ENCODE measurements at places on chromosomes 12 and 14.
A peak's percentile ranks its signal among the peaks of the same experiment; 100 is the strongest.

DNA sequence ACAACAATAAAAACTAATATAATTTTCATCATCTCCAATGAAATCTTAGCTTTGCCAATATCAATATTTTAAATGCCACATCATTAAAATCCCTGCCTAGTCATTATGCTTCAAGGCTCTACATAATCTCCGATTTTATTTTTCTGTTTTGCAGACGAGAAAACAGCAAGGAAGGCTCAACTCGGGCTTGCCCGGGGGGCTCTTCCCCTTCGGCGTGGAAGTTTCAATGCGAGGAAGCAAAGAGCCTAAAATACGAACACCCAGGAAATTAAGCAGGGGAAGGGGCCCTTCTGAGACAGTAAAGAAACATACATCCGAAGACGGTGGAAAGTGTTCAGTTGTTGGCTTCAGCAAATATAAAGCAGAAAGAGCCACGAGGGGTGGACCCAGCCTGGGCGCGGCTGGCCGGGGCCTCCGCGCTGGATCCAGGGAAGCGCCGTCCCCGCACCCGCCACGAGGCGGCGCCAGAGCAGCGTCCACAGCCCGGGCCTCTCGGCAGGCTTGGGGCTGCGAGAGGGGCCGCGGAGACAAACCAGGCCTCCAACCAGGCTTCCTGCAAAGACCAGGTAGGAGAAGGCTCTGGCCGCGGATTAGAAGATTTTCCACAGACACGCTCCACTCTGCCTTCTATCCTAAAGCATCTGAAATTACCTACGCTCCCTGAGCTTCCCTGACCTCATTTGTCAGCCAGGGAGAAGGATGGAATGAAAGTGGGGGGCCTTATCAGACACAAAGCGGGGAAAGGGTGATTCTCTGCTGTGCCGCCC, 77.2 kb downstream of the SERPINA3 start:
- peak; percentile 45 for DNase-seq

GRCh38 chr12:50234347-50234746, 49.0 kb downstream of the LIMA1 start:
- DNase-seq = no peak

- DNase-seq = no peak
Observed at GRCh38 chr14:68817506-68818212, 24.8 kb upstream of the ZFP36L1 start.

DNA sequence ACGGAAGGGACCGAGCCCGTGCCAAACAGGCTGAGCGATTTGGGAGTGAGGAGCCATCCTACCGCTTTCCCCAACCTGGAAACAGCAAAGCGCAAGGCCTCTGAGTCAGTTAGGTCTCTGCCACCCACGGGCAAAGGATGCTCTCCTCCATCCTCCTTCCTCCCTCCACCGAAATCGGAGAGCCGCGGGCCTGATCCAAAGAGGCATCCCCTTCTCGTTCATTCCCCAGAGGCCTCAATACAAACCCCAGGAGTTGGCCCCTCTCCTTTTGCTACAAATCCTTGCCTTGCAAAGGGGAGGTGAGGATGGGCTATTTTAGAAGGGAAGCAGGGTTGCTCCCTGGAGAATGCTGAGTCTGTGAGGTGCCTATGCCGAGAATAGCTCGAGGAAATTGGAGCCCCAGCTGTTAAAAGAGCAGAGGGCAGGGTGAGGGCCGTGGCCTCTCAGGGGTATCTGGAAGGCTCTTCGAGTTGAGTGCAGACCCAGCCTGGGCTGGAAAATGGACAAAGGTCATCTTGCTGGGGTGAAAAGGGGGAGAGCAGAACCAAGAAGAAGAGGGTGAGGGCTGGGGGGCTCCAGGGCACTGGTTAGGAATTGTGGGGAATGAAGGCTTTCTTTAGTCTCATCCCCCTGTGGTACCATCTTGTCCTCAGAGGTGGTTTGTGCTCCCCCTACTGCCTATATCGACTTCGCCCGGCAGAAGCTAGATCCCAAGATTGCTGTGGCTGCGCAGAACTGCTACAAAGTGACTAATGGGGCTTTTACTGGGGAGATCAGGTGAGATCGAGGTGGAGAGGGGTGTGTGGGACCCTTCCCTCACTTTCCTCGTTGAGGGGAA, 1.1 kb downstream of the TPI1 start:
- DNase-seq = no peak

DNA sequence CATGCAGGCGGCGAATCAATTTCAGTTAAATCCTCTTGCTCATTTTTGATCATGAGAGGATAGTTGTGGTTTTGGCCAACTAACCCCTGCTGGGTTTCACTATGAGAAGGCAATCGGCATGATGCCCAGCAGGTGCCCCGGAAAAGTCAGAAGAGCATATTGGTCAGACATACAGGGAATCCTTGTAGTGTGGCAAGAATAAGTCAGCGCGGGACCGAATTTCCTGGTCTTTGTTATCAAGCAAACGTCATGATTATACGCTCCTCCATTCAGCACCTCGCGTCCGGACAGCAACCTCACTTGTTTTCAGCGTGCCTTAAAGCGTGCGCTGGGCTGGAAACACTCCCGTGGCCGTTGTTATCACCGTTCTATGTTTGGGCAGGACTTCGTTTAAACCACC, 1.8 kb downstream of the TBC1D30 start:
- DNase-seq = peak; percentile 17
